ENCODE measurements at places on chromosomes 4 and X.

DNA sequence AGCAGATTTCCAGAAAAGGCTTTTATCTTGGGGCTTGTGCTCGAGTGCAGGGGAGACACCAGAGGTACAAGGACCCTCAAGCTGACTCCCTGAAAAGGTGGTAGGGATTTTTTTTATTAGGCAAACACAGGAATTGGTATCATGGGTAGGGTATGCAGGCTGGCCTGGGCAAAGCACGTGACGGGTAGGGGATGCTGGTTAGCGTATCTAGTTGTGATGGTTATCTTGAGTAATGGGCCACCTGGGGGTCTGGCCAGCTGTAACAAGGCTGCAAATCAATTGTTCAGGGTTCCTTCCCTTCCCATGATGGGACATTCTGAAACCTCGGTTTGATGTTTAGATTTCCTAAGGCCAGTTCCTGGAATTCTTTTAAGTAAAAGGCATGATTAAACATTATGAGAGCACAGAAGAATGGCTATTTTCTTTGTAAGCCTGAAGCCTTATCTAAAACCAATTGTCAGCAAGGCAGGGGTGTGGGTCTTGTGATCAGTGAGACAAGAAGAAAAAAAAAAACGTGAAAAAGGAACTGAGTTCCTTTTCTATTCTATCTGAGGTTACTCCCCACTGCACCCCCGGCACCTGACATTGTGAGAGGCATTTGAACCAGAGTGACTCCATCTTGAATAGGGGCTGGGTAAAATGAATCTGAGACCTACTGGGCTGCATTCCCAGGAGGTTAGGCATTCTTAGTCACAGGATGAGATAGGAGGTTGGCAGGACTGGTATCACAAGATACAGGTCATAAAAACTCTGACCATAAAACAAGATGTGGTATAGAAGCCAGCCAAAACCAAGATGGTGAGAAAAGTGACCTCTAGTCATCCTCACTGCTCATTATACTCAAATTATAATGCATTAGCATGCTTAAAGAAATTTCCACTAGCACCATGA is 64.2 kb upstream of the S100G start:
- no peak for DNase-seq

- DNase-seq, result no peak
Measured at GRCh38 chr4:26525136-26525770, 35.0 kb upstream of the CCKAR start.

GRCh38 chr4:78939667-78940008 is 400 bp upstream of the PAQR3 start:
- no peak for DNase-seq

DNA sequence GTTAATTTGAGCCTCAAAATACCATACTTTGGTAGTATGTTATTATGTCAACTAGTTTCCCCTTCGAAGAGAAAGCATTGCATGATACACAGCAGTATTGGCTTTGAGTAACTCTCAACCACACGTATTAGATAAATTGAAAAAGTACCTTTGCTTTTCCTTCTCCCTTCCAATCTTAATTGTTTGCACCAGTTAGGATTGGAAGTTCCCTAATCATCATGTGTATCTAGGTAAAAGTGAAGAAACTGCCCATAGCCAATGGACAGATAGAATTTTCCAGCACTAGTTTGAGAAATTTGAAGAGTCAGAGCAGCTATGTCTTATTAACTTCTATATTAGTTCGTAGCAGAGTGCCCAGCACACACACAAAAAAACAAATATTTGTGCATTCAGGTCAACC is 241.3 kb downstream of the COX7B2 start:
- DNase-seq, result no peak

GRCh38 chr4:98482503-98482846 is 175.9 kb downstream of the TSPAN5 start:
- no peak for DNase-seq
